ENCODE measurements at places on chromosomes 4 and X.

DNA sequence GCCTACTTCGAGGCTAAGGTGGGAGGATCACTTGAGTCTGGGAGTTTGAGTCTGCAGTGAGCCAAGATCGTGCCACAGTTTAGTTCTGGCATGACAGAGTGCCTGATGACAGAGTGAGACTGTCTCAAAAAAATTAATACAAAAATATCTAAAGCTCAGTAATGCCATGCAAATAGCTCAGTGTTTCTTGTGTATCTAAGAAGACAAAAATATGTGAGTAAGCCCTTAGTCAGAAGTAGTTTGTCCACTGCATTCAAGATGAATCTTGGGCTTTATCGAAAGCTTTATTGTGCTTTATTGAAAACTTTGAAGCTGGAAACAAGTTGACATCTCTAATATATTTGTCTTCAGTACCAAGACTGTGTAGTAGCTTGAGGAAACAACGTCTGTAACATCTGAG is 115.9 kb downstream of the GPAT3 start:
- no peak for DNase-seq

DNA sequence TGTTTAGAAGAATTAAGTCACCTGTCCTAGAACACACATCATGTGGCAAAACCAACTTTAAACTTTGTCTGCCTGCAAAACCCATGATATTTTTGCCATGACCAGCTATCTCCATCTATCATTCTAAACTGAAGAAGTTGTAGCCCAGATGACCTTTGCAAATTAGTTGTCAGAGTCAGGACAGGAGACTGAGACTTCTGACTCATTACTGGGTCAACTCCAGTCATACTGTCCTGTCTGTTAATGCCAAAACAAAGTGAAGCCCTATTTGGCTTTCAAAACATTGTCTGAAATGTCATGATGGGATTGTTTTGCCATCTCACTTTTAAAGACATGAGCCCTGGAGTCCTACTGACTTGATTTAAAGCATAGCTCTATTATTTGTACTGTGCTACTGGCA is 365.7 kb upstream of the CPEB2 start:
- DNase-seq = no peak

GRCh38 chrX:15465896-15466651 is 27.1 kb downstream of the PIR start:
- no peak for DNase-seq

GRCh38 chr4:109186458-109186945 is 116.0 kb downstream of the COL25A1 start:
- no peak for DNase-seq

- no peak for DNase-seq
These were observed 15.7 kb downstream of the ARMCX6 start for GRCh38 chrX:101602077-101602476.

DNA sequence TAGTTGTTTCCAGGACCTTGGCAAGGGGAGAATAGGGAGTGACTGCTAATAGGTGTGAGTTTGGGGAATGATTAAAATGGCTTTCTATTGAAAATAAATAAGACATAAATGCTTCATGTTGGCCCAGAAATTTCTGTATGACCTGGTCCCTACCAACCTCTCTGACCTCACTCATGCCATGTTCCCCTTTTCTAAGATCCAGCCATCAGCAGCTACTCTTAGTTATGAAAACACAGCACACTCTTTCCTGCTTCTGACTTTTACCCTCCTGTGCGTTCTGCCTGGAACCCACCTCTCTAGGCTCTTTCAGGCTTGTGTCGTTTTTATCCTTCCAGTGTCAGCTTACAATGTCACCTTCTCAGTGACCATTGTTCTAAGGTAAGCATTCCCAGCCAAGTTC is 14.8 kb upstream of the CXCL5 start:
- no peak for DNase-seq

- peak; percentile 23 for DNase-seq
These were observed at the start of gene SPP1 for GRCh38 chr4:87975466-87975865. SPP1 (plus strand) TSS chr4:87975714; CDS start chr4:87976896, 1,182 bp downstream.

DNA sequence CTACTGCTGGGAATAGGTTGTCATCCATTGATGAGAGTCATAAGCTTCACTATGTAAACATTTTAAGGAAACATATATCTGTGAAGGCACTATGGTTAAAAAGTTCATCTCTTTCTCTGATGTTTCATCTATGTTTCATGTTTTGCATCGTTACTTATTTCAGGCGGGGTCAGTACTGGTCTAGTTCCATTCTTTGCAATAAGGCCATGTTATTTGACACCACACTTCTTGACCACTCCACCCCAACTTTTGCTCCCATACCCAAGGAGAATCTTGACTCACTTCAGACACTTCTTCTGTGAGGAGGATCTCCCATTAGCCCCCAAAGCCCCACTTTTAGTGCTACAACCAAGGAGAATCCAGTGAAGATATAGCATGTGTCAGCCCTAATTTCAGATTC is 119.4 kb downstream of the GRIA3 start:
- DNase-seq = no peak

- no peak for DNase-seq
These were observed 46.1 kb upstream of the TSPAN7 start for GRCh38 chrX:38515291-38515690.

DNA sequence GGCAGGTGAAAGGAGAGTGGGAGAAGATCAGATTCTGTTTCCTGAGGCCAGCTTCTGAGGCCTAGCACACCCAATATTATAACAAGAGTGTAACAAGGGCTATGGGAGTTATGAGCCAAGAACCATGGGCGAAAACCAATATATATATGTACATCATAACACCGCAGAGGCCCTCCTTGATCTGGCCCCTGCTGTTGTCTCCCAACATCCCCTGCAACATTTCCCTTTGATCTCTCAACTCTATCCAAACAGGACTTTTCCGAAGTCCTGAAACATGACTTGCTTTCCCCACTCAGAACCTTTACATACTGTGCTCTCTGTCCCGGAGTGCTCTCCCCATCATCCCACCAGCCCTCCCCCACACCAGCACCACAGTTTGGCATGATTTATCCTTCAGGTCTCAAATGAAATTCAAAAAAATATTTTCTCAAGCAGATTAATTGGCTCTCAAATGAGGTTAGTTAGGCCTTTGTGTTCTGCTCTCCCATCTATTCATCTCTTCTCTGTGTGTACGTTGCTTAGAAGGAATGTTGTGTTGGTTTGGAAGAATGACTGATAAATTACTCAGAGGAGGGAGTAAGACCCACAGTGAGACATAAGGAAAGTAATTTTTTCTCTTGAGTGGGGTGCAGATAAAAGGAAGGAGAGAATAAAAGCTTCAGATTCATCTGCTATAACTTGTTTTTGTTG is 58.1 kb upstream of the SMIM10 start:
- DNase-seq = no peak

DNA sequence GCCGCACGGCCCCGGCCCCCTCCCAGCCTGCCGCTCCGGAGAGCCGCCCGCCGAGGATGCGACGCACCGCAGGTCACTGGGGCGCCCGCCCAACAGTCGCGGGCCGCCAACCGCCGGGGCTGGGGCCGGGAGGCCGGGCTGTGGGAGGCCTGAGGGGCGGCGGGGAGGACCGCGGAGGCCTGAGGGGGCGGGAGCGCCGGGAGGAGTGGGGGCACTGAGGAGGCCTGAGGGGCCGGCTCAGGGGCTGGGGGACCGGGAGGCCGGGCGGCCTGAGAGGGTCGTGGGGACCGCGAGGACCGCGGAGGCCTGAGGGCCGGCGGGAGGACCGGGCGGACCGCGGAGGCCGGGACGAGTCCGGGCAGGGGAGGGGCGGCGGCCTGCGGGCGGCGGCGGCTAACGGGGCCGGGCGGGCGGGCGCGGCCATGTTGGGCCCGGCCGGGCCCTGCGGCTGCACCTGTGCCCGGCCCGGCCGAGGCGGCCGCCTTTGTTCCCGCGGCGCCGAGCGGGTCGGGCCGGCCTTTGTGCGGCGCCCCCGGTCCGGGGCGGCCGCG is 353 bp downstream of the NSD2 start:
- DNase-seq = peak; percentile 42

DNA sequence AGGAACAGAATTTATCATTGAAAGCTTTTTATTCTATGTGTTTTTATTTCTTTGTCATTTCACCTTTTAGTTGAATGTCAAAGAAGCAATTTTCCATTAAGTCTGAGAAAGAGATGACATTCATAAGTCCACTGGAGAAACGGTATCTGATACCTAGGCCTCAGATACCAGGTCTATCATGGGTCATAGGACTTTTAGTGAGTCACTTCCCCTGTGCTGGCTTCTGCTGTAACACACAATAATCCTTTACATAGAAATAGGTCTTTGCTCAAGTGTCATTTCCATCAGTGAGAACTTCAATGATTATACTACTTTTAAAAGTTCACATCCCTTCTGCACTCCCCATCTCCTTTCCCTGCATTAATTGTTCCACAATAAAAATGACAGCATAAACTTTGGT is 125.5 kb upstream of the ARMCX2 start:
- DNase-seq = no peak

DNA sequence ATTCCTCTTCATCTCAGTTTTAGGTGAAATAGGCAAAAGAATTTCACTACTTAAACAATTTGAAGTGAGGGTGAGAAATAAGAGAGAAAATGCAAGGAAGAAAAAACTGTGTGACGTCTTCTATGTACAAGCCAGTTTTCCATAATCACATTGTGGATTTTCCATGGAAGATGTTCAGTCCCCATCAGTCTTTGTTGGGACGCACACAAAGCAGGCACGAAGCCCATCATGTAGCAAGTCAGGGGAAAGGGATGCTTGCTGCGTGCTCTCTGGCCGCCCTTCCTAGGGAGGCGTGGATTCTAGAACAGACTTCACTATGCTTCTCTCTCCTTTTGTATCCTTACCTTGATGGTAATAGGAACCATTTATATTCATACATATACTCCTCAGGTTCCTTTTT is 54.7 kb downstream of the RBPJ start:
- no peak for DNase-seq

GRCh38 chr4:70603856-70604255 is 11.8 kb downstream of the AMBN start:
- no peak for DNase-seq

DNA sequence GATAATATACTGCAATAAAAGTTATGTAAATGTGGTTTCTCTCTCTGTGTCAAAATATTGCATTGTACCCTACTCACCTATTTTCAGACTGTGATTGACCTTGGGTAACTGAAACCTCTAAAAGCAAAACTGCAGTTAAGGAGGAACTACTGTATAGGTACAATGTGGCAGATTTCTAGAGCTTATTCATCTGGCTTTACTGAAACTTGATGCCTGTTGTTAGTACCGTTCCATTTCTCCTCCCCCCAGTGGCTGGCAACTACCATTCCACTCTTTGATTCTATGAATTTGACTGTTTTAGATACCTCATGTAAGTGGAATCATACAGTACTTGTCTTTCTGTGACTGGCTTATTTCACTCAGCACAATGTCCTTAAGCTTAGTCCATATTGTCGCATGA is 61.9 kb downstream of the HOPX start:
- no peak for DNase-seq

DNA sequence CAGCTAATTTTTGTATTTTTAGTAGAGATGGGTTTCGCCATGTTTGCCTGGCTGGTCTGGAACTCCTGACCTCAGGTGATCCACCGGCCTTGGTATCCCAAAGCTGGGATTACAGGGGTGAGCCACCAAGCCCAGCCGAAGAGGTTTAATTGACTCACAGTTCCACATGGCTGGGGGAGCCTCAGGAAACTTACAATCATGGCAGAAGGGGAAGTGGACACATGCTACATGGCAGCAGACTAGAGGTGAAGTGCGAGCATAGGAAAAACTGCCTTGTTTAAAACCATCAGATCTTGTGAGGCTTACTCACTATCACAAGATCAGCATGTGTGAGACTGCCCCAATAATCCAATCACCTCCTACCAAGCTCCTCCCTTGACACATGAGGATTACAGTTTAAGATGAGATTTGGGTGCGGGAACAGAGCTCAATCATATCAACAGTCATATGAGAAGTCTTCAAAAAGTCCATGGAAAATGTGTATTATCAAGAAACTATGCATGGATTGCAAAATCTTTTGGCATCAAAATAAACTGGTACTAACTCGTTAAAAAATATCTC is 25.8 kb upstream of the RPL39 start:
- DNase-seq = no peak

DNA sequence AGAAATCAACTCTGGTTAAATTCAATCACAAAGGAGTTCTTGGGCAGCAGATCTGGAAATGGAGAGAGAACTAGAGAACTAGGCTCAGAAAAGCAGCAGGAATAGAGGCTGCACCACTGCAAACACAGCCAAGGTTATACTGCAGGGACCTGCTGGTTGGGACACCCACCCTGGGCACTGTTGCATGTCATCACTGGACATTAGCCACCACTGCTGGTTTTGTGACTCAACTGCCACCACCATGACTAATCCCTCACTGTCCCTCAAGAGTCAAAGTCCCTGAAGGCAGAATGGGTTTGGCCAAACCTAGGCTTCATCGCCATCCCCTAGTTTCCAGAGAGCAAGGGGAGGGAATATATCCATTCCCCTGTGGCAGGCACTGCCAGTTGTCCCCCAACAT is 38.1 kb upstream of the IRAK1 start:
- no peak for DNase-seq

- DNase-seq = no peak
These were observed 8.3 kb downstream of the GPR50 start for GRCh38 chrX:151184705-151185104.

GRCh38 chr4:110489901-110490508 is 14.1 kb downstream of the ENPEP start:
- DNase-seq = no peak

DNA sequence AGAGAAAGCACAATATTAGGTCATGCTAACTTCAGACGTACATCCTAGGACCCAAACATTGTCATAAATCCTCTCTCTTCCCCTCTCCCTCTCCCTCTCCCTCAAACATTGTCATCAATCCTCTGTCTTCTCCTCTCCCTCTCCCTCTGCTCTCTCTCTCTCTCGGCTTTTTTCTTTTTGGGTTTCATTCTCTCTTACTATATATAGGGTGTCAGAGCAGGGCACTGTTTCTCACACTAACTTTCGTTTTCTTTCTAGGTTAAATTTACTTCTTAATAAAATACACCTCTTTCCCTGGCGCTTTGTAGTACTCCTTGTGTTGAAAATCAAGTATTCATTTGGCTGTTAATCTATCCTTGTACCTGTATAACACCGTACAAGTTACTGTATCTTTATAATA is 37.0 kb upstream of the HERC5 start:
- DNase-seq = no peak

- DNase-seq = no peak
These were observed 1.7 kb downstream of the NSD2 start for GRCh38 chr4:1872870-1873269.

- no peak for DNase-seq
These were observed 94.5 kb upstream of the STIM2 start for GRCh38 chr4:26766141-26766540.

- DNase-seq = no peak
These were observed 37.8 kb upstream of the PCDH19 start for GRCh38 chrX:100447655-100448397.

All from pancreas (tissue), 10 donors.